ENCODE measurements at places on chromosomes 2 and 18.

- H3K27ac ChIP-seq = no peak overlapping the region
- peaks cover 33% of the 10 kb centered on the region for H3K4me1 ChIP-seq
- no peak for DNase-seq
Observed at GRCh38 chr2:37894601-37895000, 30.5 kb upstream of the RMDN2 start.

DNA sequence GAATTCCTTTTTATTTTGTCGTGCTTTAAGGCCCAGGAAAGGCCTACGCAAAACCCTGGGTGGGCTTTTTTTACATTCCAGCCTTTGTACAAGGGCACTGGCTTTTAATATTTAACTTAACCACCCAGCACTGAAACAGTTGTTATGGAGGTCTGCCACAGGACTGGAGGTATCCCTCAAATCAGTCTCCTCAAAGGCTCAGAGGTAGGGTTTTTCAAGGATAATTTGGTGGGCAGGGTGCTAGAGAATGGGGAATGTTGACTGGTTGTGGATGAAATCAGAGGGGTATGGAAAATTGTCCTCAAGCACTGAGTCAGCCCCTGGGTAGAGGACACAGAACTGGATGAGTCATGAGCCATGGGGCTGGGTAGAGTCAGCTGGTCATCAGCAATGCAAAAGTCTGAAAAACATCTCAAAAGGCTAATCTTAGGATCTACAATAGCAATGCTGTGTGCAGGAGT, 443.1 kb downstream of the THSD7B start:
- no peaks in the 10 kb centered on the region for H3K27me3 ChIP-seq
- H3K4me1 ChIP-seq = no peaks in the 10 kb centered on the region
- H3K27ac ChIP-seq = no peak overlapping the region
- no peak overlapping the region for H3K4me3 ChIP-seq
- H3K36me3 ChIP-seq = no peaks in the 10 kb centered on the region

GRCh38 chr2:11346023-11346482, 1.6 kb upstream of the ROCK2 start:
- no peak for DNase-seq
- no peak overlapping the region for H3K4me3 ChIP-seq
- H3K4me1 ChIP-seq = peaks cover 22% of the 10 kb centered on the region
- no peaks in the 10 kb centered on the region for H3K36me3 ChIP-seq

DNA sequence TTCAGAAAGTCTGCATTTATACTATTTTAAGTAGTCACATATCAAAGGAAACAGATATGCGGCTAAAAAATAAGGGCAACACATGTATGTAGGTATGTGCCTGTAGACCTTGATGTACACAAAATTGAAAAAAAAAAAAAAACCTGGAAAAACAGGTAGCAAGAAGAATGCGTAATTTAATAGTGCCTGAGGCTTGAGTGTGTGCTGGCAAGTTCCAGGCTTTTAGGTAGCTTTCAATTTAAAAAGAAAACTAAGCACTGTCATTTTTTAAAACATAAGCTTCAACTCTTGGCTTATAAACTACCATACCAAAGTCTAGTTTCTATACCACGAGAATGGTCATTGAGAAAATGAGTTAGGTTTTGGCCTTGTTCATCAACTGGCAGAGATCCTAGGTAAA, 72.3 kb downstream of the OTX1 start:
- no peak for DNase-seq
- no peak overlapping the region for H3K27ac ChIP-seq
- H3K4me1 ChIP-seq = no peaks in the 10 kb centered on the region
- H3K36me3 ChIP-seq = peaks cover 10% of the 10 kb centered on the region

GRCh38 chr2:158990397-158991214, 22.2 kb downstream of the TANC1 start:
- H3K27ac ChIP-seq = no peak overlapping the region
- H3K27me3 ChIP-seq = peaks cover 5% of the 10 kb centered on the region
- H3K4me1 ChIP-seq = no peaks in the 10 kb centered on the region
- DNase-seq = no peak
- H3K36me3 ChIP-seq = no peaks in the 10 kb centered on the region

DNA sequence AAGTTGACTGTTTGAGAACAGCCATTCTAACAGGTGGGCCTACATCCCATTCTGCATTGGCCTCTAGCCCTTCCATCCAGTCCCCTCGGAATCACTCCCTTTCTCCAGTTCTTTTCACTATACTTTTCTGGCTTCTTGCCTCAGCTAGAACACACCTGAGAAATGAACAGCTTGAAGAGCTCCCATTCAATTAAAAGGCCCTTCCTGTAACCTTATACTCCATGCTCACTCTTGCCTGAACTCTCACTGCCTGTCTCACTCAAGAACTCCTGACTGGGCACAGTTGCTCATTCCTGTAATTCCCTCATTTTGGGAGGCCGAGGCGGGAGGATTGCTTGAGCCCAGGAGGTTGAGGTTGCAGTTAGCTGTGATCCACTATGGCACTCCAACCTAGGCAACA, 23.6 kb downstream of the CHRNA1 start:
- no peaks in the 10 kb centered on the region for H3K36me3 ChIP-seq
- H3K4me1 ChIP-seq = no peaks in the 10 kb centered on the region
- no peak overlapping the region for H3K27ac ChIP-seq
- peaks cover 3% of the 10 kb centered on the region for H3K27me3 ChIP-seq
- no peak overlapping the region for H3K4me3 ChIP-seq

DNA sequence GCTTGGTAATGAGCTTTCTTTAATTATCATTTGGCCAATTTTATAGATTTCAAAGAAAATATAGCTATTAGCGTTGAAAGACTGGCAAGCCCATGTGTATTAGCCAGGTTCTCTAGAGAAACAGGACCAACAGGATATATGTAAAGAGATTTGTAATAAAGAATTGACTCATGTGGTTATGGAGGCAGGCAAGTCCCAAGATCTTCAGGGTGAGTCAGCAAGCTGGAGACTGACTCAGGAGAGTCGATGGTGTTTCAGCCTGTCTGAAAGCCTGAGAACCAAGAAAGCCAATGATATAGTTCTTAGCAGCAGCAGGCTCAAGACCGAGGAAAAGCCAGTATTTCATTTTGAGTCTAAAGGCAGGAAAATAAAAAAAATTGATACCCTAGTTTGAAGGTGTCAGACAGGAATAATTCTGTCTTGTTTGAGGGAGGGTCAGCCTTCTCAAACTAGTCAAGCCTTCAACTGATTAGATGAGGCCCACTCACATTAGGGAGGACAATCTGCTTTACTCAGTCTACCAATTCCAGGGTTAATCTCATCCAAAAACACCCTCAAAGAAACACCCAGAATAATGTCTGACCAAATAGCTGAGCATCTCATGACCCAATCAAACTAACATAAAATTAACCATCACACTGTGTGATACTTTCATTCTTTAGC, 78.3 kb upstream of the CRIM1 start:
- no peaks in the 10 kb centered on the region for H3K27me3 ChIP-seq
- peaks cover 6% of the 10 kb centered on the region for H3K36me3 ChIP-seq

Data from activated naive CD8-positive, alpha-beta T cell treated with anti-CD3 and anti-CD28 coated beads for 36 hours (primary cell).